ENCODE measurements at places on chromosomes 5 and 9.
A peak's percentile ranks its signal among the peaks of the same experiment; 100 is the strongest.

DNA sequence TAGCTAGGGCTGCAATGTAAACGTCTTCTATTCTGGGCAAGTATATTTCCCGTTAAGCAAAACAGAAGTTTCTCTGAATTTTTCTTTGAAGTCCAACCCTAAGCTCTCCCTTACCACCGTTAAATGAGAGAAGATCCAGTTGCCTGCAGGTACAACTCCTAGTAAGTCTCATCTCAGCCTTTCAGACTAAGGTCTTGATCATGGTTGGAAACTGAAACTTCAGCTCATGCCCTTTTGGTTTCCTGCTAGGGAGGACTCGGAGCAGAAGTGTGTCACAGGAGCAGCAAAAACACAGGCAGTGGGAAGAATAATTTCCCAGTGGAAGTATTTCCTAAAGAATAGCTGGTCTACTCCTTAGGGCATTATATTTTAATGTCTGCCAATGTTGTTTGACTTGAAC, 717.9 kb downstream of the PRELID2 start:
- DNase-seq = no peak

DNA sequence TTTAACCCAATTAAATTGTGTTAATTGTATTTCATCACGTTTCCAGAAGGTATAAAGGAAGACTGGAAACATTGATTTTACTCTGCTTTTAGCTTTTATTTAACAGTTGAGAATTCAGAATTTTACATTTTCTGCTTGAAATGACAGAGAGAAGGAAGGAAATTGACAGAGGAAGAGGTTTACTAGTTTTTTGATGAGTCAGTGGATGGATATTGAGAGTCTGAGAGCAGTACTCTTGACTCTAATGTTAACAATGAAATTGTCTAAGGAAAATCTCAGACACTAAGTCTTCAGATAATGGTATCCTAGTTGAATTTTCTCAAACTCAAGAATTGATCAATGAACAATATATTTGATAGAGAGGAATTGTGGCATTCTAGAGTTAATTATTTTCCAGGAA, 60.6 kb downstream of the IPO11 start:
- DNase-seq = no peak

DNA sequence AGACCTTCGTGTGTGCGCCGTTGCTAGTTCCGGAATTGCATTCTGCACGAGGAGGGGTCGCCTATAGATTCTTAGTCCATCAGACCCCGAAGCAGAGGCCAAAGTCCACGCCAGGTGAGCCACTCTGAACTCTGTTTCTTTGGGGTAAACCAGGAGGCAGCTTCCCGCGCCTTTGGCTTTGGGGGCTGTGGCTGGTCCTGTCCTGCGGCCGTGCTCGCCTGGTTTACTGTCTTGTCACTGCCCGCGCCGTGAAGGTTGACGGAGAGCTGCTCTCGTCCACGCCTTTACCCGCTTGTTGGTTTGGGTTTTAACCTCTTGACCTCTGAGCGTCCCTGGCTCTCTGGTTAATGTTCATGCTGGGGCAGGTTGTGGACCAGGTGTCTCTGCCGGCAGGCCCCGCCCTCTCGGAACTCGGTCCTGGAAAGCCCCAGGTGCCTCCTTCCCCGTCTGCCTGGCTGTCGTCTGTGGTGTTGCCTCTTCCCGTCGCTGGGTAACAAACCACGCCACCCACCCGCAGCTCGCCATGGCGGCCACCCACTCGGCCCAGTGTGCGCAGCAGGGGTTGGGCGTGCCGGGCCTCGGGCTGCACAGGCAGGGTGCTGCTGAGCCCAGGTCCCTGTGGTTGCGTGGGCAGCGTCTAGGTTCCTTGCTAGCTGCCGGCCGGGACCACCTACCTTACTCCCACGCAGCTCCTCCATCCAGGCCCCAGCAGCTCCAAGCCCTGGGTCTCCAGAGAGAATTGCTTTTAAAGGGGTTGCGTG, 44.6 kb upstream of the CACNA1B start:
- DNase-seq = no peak

GRCh38 chr5:147887026-147887627, 8.6 kb downstream of the SCGB3A2 start:
- DNase-seq = no peak

DNA sequence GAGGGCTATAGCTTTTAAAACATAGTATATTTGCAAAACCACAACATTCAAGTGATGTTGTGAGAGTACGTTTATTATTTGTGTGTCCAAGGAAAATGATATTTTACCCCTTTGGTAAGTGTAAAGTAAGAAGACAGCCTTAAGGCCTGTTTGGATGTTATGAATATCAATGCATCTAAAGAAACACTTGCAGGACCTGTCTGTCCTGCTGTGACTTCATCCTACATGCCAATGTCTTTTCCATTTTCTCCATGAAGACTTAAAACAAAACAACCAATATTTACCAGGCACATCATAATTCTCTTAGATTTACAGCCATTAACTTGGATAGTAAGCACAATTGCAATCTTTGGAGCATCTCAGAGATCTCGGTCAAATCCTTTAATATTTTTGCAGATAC, 29.0 kb downstream of the PRLR start:
- no peak for DNase-seq

- no peak for DNase-seq
Measured at GRCh38 chr5:61831736-61832135, 474.3 kb upstream of the KIF2A start.

DNA sequence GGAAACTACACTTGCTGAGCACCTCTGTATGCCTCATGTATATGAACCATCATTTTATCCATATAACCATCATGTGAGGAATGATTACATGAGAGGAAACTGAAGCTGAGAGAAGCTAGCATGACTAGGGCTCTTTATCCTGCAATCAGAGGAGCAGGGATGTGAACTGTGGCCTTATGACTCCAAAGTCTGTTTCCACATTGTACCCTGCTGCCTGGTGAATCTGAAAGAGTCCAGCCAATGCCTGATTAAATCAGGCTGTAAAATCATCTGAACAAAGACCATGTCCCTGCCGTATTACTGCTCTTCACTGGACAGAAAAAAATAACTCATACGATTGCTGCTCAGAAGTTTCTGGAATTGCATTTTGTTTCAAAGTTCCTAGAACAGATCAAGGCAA, 67.0 kb downstream of the LPAR1 start:
- no peak for DNase-seq

- no peak for DNase-seq
Measured at GRCh38 chr5:40071870-40072269, 607.8 kb upstream of the PTGER4 start.

DNA sequence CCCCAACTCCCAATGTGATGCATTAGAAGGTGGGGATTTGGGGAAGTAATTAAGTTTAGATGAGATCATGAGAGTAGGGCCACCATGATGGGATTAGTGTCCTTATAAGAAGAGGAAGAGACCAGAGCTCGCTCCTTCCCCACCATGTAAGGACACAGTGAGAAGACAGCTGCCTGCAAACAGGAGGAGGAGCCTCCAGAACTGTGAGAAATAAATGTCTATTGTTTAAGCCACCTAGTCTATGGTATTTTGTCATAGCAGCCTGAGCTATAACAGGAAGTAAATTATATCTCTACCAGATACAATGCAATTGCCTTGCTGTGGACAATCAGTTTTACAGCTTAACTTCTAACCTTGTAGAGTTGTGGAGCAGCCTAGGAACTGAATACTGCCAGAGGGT, 58.0 kb downstream of the ANKRD33B start:
- no peak for DNase-seq

- DNase-seq = no peak
Measured at GRCh38 chr9:130462685-130463540, 18.2 kb downstream of the ASS1 start.

DNA sequence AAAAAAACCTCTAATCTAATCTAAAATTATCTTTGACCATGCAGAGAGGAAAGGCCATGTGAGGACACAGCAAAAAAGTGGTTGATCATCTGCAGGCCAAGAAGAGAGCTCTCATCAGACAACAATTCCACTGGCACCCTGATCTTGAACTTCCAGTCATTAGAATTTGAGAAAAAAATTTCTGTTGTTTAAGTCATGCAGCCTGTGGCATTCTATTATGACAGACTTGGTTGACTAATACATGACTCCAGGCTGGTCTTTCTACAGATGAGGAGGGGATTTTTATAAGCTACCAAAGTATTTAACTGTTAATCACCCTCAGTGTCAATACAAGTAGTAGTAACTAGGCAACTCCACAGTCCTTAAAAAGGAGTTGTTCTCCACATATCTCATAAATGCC, 358.5 kb upstream of the RGMB start:
- DNase-seq = peak; percentile 90

GRCh38 chr9:87497080-87497603, 525 bp upstream of the DAPK1 start:
- DNase-seq = no peak

GRCh38 chr5:112784726-112785125, 47.0 kb downstream of the APC start:
- no peak for DNase-seq

GRCh38 chr9:4740638-4741364, at the start of gene AK3:
AK3 (minus strand) TSS chr9:4741202; CDS start chr9:4741087, 115 bp downstream.
- DNase-seq = peak; percentile 50

GRCh38 chr5:53877243-53877642, 316.8 kb downstream of the NDUFS4 start:
- no peak for DNase-seq

- DNase-seq = no peak
Measured at GRCh38 chr9:70533492-70533891, 119.0 kb upstream of the KLF9 start.

GRCh38 chr5:1877103-1878049, 5.3 kb downstream of the IRX4 start:
- no peak for DNase-seq

DNA sequence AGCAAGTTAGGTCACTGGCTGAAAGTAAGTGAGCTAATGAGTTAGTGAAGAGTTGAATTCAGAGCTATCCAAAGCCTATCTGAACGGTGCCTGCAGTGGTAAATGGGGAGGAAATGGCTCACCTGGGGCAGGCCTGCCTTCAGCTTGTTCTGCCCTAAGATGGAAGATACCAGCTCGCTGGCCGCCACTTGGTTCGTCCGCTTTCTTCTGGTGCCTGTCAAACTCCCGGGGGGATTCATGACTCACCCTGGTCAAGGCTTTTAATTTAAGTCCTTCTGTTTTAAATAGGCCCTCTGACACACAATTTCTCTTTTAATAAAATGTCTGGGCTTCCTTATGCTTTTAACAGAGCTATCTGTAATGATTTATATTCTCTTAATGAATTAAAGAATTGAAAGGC, 78.8 kb downstream of the CFAP90 start:
- DNase-seq = no peak

- no peak for DNase-seq
Measured at GRCh38 chr9:93525476-93525875, 50.9 kb upstream of the PHF2 start.

DNA sequence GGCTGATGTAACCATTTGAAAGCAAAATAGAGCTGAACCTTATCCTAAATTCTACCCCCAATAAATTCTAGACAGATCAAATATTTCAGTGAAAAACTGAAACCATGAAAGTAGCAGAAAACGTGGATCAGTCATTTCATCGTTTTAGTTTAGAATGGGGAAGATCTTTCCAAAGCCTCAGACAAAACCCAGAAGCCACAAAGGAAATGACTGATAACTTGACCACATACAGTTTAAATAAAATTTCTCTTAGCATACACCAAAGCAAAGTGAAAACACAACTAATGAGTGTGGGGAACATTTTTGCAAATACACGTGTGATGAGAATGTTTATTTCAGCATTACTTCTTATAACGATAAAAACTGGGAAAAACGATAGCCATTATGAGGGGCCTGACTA, 284.8 kb downstream of the ADGRV1 start:
- no peak for DNase-seq

- DNase-seq = peak; percentile 52
Measured at GRCh38 chr5:132557478-132558172, 848 bp downstream of the RAD50 start.

Measured in RCC 7860 (cell line).